Cardiac septum (tissue), 1 donor: ENCODE measurements at places on chromosomes 7 and 10. TPM values are rescaled to one million over a fixed set of nuclear protein-coding genes. Genes with fewer than 3 reads are reported as not detected.

- DNase-seq, result peak; percentile 69
Measured at GRCh38 chr10:348456-348855, 213.2 kb downstream of the ZMYND11 start.

DNA sequence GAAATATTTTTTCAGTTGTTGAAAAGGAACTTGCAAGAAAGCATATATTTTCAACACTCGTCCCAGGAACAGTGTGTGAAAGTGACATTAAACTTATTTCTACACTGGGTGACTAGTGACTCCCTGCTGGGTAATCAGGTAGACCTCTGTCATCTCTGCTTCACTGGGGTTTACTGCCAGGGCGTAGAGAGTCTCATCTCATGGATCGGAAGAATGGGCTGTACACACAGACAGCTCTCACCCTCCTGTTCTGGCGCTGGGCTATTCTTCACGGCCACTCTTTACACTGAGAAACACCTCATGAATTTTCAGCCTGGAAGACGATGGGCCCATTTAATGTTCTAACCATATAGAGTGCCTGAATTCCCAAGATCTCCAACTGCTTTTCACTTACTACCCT, 36.4 kb downstream of the NRP1 start:
- DNase-seq, result no peak

GRCh38 chr7:47087866-47088265, 494.0 kb downstream of the TNS3 start:
- DNase-seq, result no peak

GRCh38 chr7:66152371-66153191, 37.9 kb downstream of the CRCP start:
- DNase-seq, result no peak

DNA sequence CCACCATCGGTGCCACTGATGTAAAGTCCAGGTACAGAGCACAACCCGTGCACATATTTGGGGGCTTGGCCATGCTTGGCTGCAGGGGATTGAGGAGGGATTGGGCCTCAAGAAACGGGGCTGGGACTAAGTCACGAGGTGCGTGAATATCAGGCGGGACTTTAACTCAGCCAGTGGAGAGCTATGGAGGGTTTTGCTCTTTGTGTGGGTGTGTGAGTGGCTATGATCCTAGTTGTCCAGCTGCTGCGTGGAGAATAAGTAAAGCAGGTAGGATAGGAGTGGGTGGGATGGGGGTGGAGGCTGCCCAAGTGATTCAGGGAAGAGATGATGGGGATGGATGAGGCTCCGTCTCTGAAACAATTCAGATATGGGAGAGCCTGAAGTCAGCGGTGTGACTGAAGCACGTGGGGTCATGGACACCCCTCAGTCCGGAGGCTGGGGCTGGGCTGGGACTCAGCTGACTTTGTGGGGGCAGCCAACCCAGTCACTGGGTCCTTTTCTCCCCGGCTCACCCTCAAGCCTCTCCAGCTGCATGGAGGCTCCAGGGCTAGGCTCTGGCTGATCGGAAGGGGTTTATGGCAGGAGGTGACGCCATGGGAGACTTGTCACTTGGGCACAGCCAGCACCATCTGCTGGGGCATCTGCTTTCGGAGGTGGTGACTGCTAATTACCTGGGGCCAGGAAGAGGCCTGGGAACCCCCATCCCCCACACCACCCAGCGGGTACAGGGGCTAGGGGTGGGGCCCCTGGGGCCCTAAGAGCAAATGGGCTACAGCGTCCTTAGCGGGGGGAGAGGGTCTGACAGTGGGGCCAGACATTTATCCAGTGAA, 1.7 kb upstream of the LFNG start:
- DNase-seq, result no peak

DNA sequence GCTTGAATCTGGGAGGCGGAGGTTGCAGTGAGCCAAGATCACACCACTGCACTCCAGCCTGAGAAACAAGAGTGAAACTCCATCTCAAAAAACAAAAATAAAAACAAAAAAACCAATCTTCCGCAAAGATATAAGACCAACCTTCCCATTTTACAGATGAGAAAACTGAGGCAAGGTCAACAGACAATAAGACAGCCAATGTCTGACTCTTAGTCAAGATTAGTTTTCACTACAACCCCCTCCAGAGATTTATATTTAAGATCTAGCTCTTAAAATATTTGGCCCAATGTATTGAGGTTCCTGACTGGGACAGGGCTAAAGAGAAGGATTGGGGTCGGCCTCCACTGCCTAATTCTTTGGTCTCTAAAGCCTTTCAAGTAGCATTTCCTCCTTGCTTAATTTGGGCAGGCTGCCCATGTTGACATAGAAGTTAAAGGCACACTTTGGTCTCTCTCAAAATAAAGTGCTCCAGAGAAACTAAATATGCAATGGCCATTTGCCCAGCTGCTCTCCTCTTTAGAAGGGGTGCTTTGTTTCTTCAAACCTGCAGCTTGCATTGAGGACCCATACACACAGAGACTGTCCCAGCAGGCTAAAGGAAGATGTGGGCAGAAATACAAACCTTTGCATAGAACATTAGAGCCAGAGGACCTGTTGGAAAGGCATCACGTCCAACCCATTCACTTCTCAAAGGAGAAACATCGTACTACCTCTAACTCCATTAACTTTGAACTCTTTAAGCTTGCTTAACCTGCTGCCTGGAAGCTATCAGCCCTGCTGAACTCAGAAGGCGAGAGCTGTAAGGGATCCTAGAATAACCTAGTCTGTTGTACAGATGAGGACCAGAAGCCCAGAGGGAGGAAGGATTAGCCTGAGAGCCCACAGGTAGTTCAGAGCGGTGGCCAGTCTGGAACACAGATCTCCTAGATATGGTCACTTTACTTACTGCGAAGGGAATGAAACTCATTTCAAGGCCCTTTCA, 3.9 kb downstream of the TECTB start:
- DNase-seq, result no peak

METTL27 gene
- total RNA-seq, result 0.35 TPM

GFRA1 gene
- 0.59 TPM for total RNA-seq

DNA sequence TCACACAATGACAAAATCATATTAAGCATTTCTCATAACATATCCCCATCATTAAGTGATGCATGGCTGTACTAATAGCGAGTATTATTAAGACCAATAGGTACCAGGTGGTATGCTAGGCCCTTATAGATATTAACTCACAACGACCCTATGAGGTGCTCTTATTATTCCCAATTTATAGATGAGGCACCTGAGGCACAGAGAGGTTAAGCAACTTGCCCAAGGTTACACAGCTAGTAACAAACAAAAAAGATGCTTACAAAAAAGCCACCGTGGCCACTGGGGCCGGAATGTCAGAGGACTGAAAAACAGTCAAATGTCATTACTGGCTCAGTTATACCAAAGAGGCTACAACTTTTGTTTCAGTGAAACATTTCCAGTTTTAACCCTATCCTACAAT, 96.0 kb downstream of the OR13A1 start:
- no peak for DNase-seq

DNA sequence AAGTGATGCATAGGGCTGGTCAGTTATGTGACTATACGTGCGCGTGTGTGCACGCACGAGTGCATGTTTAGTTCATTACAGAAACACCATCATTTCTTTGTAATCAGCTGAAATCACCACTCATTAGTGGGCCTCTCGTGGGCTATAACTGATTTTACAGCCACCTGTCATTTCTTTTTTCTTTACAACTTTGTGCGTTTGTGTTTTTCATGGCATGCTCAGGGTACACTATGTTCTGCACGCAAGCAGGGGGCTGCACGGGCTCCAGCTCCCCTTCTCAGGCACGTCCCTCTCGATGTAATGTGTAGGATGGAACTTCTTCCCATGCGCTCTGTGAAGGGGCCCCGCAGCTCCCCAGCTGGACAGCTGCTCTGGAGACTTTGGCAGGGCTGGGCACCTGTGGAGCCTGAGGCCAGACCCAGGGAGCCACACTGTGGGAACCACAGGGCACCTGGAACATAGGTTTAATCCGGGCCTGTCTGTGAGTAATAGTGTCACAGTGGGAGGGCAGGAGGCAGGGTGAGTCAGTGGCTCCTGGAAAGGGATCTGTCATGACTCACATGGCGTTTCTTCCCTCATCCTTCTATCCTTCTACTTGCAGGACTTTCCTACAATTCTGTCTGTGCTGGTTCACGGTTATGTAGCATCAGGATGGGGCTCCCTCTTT, 4.9 kb downstream of the GCK start:
- no peak for DNase-seq

TDRD1 gene
- 1.2 TPM for total RNA-seq

DNA sequence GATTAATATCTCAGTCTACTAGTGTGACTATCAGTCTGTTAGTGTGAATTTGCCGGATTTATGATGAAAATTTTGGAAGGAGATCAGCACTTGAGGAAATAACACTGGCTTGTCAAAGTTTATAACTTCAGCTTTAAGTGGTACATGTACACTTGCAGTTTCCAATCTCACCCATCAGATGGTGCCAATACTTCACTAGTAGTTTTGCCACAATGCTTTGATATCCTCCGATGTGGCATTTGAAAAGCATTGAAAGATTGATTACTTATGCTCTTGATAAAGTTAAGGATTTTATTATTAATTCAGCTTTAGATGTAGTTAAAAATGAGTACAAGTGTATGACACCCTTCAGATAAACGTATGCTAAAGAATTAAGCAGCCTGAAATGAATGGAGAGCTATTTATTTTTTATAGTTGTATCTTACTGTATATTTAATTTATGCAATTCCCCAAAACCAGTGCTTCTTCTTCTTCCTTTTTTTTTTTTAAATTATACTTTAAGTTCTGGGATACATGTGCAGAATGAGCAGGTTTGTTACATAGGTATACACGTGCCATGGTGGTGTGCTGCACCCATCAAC, 98.2 kb downstream of the ANLN start:
- no peak for DNase-seq

CALHM3 gene
- total RNA-seq, result not detected

GRCh38 chr10:62188021-62188616, 80.5 kb downstream of the RTKN2 start:
- DNase-seq, result no peak

GRCh38 chr10:6018422-6018821, 41.1 kb upstream of the IL15RA start:
- no peak for DNase-seq

GRCh38 chr10:97534746-97535367, 36.1 kb downstream of the UBTD1 start:
- DNase-seq, result no peak

DNA sequence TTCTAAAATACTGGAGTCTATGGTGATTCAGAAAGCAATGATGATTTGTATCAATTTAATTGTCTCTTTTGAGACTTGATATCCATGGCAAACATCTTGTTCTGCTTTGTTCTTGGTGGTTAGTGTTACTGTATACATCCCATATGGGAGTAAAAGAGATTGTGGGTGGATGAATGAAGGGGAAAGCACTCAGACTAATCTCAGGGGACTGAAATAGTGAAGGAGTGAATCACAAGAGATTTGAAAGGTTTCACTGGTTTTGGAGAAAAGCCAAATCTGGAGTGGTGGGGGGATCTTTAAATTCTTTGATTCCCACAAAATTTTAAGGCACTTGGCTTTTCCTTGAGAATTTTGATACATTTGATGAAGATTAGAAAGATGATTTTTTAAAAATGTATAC, 369.4 kb downstream of the INHBA start:
- DNase-seq, result no peak

GRCh38 chr10:50610368-50610767, 13.4 kb downstream of the SGMS1 start:
- DNase-seq, result no peak

NT5C3A gene
- 21.7 TPM for total RNA-seq

AMPH gene
- total RNA-seq, result 6.7 TPM

MUC12 gene
- 0.19 TPM for total RNA-seq

DNA sequence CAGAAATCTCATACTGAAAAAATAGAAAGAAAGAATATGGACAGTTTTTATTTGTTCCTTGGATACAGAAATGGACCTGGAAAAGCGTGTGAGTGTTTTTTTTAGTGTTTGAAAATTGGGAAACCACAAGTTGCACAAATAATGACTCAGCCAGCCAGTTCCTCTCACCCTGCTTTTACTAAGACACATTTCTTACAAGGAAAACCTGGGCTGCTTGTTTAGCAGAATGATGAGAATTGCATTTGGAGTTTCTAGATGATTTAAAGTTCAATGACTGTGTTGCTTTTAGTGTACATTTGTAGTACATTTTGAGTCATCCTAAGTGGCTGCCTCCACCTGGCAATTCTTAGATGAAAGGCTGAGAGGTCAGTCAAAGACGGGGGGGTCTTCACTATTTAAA, 218.7 kb downstream of the ABCA13 start:
- DNase-seq, result no peak

DNA sequence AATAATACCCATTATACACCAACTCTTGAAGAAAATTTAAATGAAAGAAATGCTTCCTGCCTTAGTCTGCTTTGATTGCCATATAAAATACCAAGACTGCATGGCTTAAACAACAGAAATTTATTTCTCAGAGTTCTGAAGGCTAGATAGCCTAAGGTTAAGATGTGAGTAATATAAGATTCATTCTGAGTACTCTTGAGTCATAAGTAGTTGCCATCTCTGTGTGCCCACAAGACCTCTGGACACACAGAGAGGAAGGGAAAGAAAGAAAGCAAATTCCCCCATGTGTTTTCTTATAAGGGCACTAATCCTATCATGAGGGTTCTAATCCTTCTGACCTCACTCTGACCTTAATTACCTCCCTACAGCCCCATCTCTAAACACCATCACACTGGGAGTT, 201.2 kb downstream of the PTN start:
- no peak for DNase-seq

PTF1A gene
- total RNA-seq, result not detected

GRCh38 chr7:131803816-131804215, 247.4 kb upstream of the PODXL start:
- no peak for DNase-seq

DNA sequence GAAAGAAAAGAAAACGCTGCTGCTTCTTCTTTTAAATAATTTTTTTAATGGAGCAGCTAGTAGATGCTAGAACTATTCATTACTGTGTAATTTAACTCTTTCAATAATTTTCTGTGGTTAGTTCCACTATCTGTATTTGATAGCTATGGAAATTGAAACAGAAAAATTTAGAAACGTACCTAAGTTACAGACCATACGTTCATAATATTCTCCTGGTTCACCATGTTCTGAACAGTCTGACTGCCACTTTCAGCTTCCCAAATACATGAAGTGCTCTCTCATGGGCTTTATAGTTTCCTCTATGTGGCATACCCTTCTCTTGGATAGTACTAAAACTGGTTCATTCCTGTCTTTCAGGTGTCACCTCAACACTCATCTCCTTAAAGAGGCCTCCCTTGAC, 508.0 kb downstream of the MDFIC start:
- no peak for DNase-seq
